ENCODE measurements at places on chromosomes 3 and 15.

- no peak for DNase-seq
Measured at GRCh38 chr3:82715091-82715856, 953.8 kb upstream of the GBE1 start.

GRCh38 chr15:94269954-94270353, 38.6 kb downstream of the MCTP2 start:
- no peak for DNase-seq

DNA sequence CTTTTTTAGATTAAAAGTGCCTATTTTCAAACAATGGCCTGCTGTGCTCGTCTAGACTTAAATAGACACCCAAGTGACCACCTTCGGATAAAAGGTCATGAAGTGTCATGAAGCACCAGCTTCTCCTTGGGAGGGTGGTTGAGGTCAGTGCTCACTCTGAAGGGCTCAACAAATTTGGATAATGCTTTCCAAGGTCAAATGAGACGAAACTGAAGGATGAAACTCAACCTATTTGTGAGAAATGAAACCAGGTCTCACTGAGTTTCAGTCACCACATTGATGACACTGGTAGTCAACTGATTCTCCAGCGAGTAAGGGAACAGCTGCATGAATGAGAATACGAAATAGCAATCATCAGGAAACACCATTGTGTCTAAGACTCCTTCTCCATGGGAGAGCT, 852.6 kb downstream of the NTRK3 start:
- no peak for DNase-seq

- DNase-seq, result no peak
Measured at GRCh38 chr15:46300716-46301115, 665.9 kb downstream of the SQOR start.

- peak; percentile 54 for DNase-seq
Measured at GRCh38 chr3:186540221-186540834, 3.9 kb downstream of the CRYGS start.

DNA sequence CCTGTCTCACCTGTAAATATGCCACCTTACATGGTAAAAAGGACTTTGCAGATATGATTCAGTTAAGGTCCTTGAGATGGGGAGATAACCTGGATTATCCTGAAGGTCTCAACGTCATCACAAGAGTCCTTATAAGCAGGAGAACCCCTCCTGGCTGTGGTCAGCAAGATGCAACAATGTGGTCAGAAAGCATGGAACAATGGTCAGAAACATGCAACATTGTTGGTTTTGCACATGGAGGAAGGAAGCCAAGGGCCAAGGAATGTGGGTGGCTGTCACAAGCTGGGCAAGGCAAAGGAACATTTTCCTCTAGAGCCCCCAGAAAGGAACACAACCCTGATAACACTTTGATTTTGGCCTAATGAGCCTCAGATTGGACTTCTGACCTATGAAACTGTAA, 9.4 kb upstream of the SUMF1 start:
- no peak for DNase-seq

DNA sequence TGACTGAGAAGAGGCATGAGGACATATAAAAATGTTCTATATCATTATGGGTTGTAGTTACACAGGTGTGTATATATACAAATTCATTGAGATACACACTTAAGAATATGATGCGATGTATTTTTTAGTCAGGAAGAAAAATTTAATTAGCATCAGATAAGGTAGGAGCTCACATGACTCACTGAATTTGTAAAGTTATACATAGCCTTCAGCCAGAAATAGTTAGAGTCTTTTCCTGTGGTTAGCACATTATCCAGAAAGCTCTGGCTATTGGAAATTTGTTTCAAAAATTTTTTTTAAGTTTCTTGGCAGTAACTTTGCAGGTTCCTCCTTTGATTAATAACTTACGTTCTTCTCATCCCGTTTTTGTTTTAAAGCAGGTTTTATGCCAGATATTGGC, 88.6 kb downstream of the STT3B start:
- DNase-seq, result no peak

GRCh38 chr15:67080118-67080899, 14.9 kb downstream of the SMAD3 start:
- DNase-seq, result no peak

DNA sequence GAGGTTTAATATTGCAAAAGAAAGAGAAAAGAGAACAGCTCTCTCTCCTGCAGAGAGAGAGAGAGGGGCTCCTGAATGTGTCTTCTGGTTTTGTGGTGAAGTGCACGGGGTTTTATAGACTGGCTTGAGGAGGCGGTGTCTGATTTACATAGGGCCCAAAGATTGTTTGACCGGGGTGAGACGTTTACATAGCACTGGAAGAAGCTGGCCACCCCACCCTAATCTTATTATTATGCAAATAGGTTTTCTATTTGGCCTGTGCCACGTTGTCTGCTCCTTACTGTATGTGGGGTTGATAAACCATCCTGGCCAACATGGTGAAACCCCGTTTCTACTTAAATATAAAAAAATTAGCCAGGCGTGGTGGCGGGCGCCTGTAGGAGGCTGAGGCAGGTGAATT, 268.6 kb downstream of the SV2B start:
- no peak for DNase-seq

DNA sequence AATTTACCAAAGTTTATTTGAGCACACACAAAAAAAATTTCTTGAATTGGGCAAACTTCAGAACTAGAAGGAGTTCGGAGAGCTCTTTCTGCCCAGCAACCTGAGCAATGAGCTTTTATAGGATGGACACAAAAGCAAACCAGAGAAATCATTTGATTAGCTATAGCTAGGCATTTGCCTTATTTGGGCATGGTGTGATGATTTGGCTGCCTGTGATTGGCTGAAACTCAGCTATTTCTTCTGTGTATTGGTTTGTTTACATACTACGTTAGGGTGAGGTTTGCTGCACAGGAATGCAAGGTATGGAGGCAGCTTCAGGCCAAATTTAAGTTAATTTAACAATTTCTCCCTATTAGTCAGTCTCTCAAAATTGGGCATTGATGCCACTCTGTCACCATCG, 65.1 kb downstream of the NEK11 start:
- DNase-seq, result no peak

- DNase-seq, result no peak
Measured at GRCh38 chr15:64780600-64781156, 5.3 kb upstream of the RBPMS2 start.

- DNase-seq, result no peak
Measured at GRCh38 chr3:26090589-26090988, 300.7 kb downstream of the OXSM start.

- DNase-seq, result no peak
Measured at GRCh38 chr3:139941580-139941979, 6.6 kb downstream of the CLSTN2 start.

- peak; percentile 29 for DNase-seq
Measured at GRCh38 chr3:155995525-155996370, 124.6 kb upstream of the KCNAB1 start.

GRCh38 chr3:84724877-84725276, 233.9 kb upstream of the CADM2 start:
- DNase-seq, result no peak

DNA sequence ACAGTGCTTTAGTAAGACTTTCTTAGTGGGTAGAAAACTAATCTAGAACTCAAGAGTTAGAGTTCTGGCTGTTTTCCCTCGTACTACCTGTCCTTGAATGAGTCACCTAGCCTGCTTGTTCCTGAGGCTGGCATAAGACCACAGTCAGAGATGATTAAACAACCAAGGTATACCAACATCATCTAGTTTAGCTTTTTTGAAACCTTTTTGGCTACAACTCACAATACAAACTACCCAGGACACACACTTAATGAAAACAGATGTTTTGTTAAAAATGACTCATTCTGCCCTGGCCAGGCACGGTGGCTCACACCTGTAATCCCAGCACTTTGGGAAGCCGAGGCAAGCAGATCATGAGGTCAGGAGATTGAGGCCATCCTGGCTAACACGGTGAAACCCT, 4.6 kb downstream of the MCCC1 start:
- no peak for DNase-seq

DNA sequence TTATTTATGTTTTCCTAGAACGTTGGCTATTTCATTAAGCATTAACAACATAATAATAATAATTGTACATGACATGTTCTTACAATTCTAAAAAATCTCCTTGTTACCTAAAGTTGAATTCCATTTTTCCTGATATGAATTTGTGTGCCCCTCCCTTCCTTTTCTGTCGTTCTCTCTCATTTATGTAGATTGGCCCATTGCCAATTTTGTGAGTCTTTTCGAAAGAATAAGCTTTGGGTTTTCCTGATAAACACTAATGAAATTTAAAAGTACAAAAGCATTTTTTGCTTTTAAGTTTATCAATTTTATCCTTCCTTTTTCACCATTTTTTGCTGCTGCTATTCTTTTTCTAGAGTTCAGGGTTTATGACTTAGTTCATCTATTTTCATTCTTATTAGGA, 44.9 kb downstream of the PRR23E start:
- DNase-seq, result no peak

DNA sequence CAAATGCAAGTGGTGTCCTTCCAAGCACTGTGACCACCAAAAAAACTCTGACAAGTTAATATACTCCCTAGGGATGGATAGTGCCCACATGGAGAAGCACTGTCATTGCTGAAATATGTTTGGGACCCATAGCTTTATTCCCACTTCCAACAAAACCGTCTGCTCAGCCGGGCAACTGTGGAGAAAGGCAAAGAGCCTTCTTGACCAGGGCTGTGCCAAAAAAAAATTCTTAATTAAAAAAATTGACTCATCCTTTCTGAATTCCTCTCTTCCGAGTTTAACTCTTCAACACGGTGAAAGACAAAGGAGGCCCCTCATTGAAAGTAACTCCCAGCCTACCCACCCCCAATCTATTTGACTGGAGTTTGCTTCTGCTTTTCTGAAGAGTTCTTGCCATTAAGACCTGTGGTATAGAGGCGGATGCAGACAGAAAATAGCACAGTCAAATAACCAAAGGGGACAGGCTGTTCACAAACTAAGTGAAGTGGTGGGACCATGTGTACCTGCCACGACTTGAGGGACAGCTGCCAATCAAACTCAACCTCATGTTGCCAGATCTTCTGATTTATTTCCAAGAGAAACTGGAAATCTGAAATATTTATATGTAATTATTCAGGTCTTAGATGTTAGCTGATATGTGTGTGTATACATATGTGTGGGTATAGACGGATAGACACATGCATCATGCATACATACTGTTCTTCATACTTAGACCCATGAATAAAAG, 135.4 kb upstream of the PFN2 start:
- no peak for DNase-seq

DNA sequence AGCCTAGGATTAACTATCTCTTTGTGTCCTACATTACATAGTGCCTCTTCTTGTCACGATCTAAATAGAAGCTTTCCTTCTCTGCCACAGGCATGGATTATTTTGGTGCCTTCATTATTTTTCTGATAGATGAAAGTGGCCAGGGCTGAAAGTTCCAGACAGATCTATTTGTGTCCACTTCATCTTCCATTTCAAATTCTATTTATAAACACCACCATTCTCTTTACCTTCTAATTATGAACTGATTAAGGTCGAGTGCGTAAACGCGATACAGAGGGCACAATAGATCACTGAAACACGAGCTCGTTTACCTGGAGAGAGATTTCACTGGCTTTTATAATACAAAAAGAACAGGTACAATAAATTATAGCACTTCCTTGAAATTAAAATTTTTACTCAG, 105.0 kb downstream of the EDEM1 start:
- DNase-seq, result no peak

GRCh38 chr15:40937762-40938535, 8.8 kb downstream of the DLL4 start:
- no peak for DNase-seq

- no peak for DNase-seq
Measured at GRCh38 chr3:182570946-182571594, 222.2 kb upstream of the ATP11B start.

GRCh38 chr3:53989451-53989850, 97.8 kb upstream of the SELENOK start:
- no peak for DNase-seq

DNA sequence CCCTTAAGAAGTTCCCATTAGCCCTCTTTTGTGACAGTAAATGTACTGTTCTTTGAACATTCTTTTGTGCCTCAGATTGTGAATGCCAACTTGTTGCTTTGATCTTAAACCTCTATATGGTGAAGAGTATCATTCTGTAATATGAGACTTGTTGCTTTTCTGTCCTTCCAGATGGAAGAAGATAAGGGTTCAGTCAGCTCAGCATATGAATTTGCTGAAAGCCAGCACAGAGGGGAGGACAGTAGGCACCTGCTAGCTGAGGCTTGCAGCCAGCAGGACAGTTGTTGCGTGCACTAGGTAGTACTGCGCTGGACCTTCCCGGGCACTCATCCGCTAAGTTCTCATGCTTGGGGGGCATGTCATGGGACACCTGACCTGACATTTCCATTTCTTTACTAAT, 74.7 kb downstream of the DCUN1D1 start:
- no peak for DNase-seq

DNA sequence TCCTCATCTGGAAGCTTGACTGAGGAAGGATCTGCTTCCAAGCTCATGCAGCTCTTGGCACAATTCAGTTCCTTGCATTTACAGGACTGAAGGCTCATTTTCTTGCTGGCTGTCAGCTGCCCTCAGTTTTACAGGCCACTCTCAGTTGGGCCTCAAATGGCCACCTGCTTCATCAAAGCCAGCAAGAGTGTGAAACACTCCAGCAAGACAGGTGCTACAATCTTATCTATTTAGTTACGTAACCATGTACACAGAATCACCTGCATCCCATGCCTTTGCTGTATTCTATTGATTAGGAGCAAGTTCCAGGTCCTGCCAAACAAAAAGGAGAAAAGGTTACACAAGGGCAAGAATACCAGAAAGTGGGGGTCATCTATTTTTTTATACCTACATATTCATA, 40.8 kb downstream of the RHCG start:
- no peak for DNase-seq

- no peak for DNase-seq
Measured at GRCh38 chr3:124131580-124131979, 139.7 kb upstream of the ROPN1 start.

DNA sequence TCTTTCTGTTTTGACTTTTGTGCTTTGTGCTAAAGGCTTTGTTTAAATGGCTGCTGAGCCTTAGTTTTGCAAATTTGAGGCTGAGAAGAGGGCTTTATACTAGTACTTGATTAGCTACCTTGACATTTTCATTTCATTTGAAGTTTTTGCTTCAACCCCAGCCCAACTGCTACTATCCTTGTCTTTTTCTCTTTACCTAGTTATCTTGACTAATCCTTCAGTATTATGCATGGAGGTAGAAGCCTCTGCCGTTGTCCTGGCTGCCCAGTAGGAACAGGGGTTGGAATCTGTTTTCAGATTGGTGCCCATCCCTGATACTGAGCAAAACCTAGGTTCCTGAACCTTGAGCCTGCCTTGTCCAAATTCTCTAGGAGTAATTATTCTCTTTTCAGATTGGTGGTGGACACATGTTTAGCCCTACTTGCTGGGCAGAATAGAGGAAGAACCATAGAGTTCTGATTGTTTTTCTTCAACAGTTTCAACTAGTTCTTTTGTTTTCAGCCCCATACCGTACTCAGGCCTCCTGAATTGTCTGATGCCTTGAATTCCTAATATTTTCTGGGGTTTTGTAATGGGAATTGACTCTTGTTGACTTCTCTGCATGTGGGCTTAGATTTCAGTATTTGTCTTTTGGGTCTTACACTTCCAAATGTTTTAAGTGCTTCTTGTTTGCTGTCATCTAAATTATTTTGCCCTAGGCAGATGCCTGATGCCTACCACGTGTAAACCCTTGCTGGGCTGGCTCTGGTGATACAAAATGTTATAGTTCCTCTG, 143.2 kb downstream of the DOCK3 start:
- no peak for DNase-seq

Measured in NCI-H2171 (cell line).